Right kidney (tissue), 9 donors: ENCODE measurements at places on chromosomes 6 and 20.

GRCh38 chr6:170137176-170137891 is 153.5 kb downstream of the DLL1 start:
- peak; percentile 37 for DNase-seq

DNA sequence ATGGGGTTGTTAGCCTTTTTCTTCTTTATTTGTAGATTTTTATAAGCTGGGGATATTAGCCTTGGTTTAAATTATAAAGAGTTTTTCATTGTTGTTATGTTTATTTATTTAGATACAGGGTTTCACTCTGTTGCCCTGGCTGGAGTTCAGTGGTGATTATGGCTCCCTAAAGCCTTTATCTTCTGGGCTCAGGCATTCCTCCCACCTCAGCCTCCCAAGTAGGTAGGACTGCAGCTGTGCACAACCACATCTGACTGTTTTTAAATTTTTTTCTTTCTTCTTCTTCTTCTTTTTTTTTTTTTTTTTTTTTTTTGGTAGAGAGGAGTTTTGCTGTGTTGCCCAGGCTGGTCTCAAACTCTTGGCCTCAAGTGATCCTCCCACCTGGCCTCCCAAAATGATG is 80.9 kb downstream of the UBE3D start:
- DNase-seq: no peak

GRCh38 chr20:32970115-32970972 is 33.9 kb downstream of the SUN5 start:
- DNase-seq: no peak

GRCh38 chr6:169240125-169240524 is 13.5 kb downstream of the THBS2 start:
- DNase-seq: no peak

DNA sequence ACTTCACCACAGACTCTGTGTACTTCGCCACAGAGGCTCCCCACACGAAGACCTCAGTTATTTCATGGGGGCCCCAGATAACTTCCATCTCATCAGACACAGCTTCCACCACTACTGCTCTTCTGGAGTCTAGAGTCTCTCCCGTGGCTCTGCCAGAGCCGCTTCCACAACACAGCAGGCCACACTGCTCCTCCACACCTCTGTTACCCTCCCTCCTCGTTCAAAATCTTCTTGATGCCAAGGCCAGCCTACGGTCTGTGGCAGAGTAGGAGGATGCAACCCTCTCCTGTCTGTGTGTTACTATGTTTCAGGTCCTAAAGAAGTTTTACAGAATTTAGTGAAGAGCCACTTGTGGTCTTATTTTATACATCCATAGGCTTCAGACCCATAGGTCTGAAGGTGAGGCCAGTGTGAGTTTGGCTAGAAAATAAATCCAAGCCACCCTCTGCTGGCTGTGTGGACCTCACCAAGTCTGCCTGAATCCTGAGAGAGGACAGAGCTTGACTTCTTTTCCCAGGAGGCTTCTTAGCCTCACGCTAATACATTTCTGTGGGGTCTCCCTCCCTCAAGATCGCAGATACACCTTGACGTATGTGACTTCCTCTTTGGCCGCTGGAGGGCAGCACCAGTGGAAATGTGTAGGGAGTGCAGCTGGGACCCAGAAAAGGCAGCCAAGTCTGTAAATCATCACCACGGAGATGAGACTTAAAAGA is 197.7 kb downstream of the FAXC start:
- peak; percentile 16 for DNase-seq

GRCh38 chr20:57450419-57450818 is 59.2 kb downstream of the RBM38 start:
- no peak for DNase-seq

GRCh38 chr6:27889275-27889627 is 22.9 kb downstream of the OR2B2 start:
- DNase-seq: no peak

GRCh38 chr6:125312478-125312877 is 10.7 kb upstream of the HDDC2 start:
- no peak for DNase-seq

- no peak for DNase-seq
Observed at GRCh38 chr6:14200047-14200446, 82.5 kb downstream of the CD83 start.

GRCh38 chr6:166596776-166597507 is 10.5 kb upstream of the RAMACL start:
- DNase-seq: no peak

DNA sequence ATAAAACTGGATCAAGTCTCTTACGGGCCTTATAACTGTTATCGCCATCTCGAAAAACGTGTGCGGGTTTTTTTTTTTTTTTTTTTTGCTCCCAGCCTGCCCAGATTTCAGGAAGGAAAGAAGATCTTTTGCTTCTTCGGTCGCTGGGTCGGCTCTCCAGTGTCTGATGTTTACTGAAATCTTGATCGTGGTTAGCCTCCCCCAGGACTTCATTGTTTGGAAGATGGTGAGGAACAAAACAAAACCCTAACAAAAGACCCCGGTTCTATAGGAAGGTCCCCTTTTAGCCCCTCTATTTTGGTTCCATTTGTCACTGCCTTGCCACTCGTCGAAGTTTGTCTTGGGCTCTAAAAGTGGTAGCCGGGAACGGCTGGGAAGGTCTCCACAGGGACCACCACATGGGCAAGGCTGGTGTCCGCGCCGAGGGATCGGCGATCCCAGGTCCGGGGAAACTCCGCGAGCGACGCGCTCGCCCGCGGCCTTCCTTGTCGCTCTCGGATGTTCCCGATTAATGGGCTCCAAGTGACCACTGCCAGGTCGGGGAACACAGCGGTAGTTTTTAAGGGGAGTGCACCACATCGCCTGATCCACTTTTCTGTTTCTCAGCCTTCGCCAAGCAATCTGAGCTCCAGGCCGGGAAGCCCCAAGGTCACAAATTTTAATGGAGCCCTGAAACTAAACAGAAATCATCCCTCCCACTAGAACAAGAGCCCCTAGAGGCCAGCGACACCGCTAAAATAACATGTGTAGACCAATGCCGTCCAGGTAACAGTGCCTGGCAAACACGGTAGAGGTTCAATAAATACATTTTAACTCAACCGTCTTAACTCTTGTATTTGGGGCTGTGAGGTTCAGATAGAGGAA is 27.0 kb downstream of the TRIM27 start:
- peak; percentile 90 for DNase-seq

DNA sequence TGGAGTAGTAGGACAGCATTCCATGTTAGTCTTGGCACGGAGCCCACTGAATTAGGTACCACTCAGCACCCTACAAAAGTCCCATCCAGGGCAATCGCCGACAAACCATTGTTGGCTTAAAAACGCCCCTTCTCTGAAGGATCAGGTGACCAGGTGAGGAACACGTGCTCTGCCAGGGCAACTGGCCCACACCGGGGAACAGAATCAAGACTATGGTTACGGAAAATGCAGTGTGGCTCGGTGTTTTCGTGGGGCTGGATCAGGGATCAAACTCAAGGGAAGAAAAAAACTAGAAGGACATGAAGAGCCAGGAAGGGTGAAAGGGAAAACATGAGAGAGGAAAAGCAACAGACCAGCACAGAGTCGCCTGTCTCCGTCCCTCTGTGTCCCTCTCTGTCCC is 177.8 kb upstream of the ARID1B start:
- DNase-seq: no peak

GRCh38 chr6:6930223-6930880 is 177.4 kb upstream of the RREB1 start:
- no peak for DNase-seq

- DNase-seq: no peak
Observed at GRCh38 chr6:135853986-135854385, 2.5 kb downstream of the PDE7B start.

GRCh38 chr6:14622085-14622484 is 504.5 kb downstream of the CD83 start:
- DNase-seq: no peak

DNA sequence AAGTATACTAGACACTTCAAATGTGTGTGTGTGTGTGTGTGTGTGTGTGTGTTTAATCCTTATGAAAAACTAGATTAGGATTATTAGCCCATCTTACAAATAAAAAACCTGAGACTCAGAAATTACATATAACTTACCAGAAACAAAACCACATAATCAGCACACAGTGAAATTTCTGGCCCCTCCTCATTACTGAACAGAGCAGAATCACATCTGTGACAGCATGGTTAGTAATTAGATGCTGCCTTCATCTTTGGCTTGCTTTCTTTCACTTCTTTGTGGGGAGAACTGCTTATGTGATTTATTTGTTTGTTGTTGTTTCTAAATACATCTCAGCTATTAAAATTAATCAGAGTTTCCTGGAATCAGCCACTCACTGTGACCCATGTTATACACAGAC is 267.1 kb downstream of the TENT5A start:
- DNase-seq: no peak

GRCh38 chr20:3210346-3210745 is 1.0 kb downstream of the ITPA start:
- no peak for DNase-seq

GRCh38 chr6:39086294-39086693 is 28.7 kb downstream of the SAYSD1 start:
- no peak for DNase-seq

DNA sequence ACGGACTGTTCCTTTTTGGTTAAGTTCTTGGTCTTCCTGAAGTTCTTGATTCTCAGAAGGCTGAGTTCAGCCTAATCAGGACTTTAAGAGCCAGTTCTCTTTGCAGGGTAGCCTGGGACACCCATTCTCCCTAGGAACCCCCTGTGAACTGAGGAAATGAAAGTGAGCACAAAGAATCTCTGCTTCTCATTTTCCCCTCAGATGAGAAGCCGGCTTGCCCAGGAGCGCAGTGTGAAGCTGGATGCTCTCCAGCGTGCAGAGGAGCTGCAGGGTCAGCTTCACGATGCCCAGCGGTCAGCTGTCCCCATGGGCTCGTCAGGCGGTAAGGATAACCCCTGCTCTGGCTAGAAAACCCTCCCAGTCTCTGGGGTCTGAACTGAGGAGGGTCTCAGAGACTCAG is 34.0 kb downstream of the CD164 start:
- no peak for DNase-seq

GRCh38 chr20:34872622-34873224 is at the start of gene GGT7:
Gene GGT7, minus strand, starts transcription at chr20:34872856. Its CDS starts 41 bp downstream, at chr20:34872815.
- DNase-seq: peak; percentile 72

GRCh38 chr20:5080384-5080877 is 39.3 kb downstream of the PCNA start:
- DNase-seq: no peak

- DNase-seq: no peak
Observed at GRCh38 chr6:135243871-135244796, 63.0 kb downstream of the MYB start.
